Stimulated activated CD4-positive, alpha-beta T cell treated with anti-CD3 and anti-CD28 coated beads, TNF-alpha, amount 100 ng/mL, for 48 hours (primary cell): ENCODE measurements at places on chromosomes 5 and 9.

GRCh38 chr5:42483472-42484154, 60.4 kb downstream of the GHR start:
- no peak for DNase-seq

- no peak for DNase-seq
Measured at GRCh38 chr5:55851675-55851979, 470 bp downstream of the IL31RA start.

GRCh38 chr9:128550226-128550625, 2.2 kb upstream of the SPTAN1 start:
- DNase-seq = peak; percentile 47

DNA sequence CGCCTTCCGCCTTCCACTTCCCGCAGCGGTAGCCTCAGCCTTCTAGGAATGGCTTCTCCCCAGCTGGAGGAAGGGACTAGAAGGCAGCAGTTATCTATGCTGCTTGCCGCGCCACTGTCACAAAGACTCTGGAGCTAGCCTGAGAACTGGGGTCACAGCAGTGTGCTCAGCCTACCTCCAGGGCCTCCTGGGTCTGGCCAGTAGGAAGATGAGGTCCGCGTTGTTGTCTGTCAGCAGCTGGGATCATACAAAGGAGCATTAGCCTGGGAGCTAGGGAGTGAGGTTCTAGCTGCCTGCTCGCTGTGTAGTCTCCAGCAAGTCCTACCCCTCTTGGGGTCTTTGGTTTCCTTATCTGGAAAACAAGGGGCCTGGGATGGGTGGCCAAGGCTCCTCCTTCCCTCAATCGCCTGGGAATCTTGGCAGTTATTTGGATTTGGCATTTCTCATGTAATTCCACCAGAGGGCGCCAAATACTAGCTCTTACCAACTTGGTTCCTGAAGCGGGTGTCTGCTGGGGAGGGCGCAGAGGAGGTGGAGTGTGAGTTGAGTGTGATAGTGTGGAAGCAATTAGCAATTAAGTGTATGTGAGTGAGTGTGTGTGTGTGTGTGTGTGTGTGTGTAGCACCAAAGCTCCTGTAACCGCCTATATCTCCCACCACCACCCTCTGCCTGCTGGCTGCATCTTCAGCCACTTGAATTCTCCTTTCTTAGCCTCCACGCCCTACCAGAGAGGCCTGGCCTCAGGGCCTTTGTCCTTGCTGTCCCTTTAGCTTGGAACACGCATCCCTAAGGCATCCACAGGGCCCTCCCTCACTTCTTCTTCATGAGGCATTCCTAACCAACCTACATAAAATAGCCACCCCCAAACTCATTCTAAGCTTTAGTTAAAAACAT, 97.1 kb downstream of the ENTREP1 start:
- DNase-seq = peak; percentile 31

GRCh38 chr9:115079156-115079555, 38.8 kb downstream of the TNC start:
- DNase-seq = no peak

GRCh38 chr5:194603-195209, 3.4 kb downstream of the LRRC14B start:
- no peak for DNase-seq

- no peak for DNase-seq
Measured at GRCh38 chr9:35689542-35690293, at the start of gene TPM2. Gene TPM2, minus strand, starts transcription at chr9:35689925. Its CDS starts 108 bp downstream, at chr9:35689817.

DNA sequence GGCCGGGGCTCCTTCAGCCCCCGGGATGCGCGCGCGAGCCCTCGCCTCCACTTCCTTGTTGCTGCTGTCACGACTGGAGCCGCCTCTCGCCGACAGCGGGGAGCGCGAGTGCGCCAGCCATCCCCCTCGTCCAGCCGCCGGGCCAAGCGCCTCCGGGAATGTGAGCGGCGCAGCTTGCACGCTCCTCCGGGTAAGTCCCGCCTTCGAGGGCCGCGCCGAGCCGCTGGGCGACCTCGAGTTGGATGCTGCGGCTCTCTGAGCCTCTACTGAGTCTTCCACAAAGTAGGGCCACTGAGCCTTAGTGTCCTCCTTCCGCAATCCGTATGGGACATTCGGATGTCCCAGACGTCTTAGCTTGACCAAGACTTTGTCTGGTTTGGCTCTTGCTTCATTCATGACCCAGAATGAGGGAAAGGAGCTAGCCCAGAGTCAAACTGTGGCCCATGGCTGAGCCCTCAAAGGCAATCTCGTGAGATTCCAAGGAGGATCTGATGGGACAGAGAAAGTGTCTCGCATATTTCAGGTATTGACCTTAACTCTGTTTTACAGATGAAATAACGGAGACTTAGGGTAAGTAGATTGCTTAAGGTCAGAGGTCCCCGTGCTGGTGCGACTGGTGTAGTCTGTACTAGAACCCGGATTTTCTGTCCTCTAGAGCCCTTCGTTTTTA, 586 bp downstream of the HMGXB3 start:
- DNase-seq = peak; percentile 40

DNA sequence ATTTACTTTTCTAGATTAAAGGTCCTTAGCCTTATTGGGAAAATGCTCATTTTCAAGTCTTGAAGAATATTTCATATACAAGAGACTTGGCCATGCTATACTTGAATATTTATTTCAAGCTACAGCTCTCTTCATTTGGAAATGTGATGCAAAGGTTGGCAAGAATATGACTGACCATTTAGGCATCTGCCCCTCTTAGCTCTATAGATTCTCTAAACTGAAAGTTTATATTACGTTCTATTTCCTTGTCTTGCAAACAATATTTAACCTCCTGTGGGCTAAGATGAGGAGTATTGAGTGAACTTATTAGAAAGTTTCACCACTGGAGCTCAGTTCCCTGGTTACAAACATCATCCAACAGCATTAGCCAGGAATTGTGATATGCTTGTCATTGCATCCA, 593.1 kb downstream of the MAT2B start:
- no peak for DNase-seq

GRCh38 chr5:176388003-176388443, 375 bp downstream of the NOP16 start:
- DNase-seq = no peak

GRCh38 chr5:164741376-164741775, 1236.0 kb downstream of the MAT2B start:
- no peak for DNase-seq

GRCh38 chr9:134888603-134889190, 8.1 kb downstream of the FCN2 start:
- no peak for DNase-seq

GRCh38 chr9:96187151-96187555, 114.8 kb downstream of the HSD17B3 start:
- DNase-seq = no peak

DNA sequence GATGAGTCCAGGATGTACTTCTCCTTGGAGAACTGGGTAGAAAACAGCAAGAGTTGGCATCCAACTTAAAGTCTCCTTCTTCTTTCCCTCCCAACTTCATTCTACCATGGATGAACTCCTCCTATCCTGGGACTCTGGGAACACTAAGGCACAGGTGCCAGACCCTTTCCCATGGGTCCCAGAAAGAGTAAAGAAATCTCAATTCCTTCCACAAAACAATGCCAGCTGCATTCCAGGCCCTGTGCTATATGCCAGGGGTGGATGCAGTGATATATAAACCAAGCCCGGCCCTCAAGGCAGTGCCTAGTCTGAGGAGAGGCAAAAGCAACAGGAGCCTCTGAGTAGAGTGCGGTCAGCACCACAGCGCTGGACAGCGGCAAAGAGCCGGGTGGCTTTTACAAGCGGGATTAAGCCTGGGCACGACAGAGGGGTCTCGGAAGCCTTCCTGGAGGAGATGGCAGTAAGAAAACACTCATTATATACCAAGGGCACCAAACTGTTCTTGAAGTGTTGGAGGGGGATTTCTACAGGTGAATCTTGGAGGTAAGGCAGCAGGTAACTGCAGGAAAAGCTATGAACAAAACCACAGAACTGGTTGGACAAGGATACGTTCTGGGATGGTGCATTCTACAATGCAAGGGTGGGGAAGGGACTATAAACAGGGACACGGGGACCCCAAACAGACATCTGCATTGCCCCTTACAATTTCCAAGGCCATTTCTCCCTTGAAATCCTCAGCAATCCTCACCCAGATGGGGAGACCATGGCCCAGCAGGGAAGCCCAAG, 16.4 kb upstream of the TOR2A start:
- DNase-seq = no peak

DNA sequence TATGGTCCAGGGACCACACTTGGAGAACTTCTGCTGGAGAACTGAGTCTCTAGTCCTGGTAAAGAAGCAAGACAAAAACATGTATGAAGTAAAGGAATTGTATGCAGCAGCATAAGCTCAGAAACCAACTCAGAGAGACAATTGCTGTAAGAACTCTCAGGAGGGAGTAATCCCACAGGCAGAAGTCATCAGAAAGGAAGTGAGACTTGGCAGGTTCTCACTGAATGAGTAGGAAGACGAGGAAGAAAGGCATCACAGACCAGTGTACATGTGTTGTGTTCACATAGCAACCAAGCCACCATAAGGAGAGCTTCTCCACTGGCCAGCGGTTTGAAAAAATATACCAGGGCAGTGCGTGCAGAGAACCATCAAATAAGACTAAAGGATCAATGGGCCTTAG, 57.9 kb upstream of the FST start:
- no peak for DNase-seq

GRCh38 chr9:28232686-28233085, 659.4 kb upstream of the C9orf72 start:
- DNase-seq = no peak

DNA sequence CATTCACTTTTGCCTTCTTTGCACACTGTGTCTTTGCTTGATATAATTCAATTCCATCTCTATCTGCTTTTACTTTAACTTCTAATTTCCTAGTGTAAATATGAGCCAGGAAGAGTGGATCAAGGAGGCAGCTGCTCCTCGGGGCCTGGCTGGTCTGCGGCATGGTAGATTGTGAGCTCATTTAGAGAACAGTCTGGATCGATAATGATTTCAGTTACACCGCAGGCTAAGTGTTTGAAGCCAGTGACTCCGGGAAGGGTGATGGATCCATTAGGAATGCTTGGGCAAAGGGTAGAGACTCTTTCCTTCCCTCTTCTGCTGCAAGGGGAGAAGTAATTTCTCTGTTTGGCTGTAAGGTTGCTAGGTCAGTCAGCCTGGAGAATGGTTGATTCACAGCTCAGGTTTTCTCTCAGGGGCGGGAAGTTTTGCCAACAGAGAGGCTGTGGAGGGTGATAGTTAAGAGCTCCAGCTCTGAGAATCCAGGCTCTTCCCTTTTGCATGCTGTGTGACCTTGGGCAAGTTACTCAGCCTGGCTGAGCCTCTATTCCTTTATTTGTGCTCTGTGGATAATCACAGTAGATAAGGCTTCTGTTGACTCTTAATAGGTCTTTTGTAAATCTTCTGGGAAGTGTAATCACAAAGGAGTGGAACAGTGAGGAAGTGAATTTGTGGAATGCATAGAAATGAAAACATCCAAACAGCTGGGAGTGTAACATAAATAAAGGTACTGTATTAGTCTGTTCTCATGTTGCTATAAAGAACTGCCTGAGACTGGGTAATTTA, 99.1 kb downstream of the PTTG1 start:
- no peak for DNase-seq

- DNase-seq = no peak
Measured at GRCh38 chr9:120299785-120300184, 280.2 kb downstream of the CDK5RAP2 start.

GRCh38 chr5:172175263-172175719, 12.7 kb downstream of the STK10 start:
- DNase-seq = peak; percentile 88

- DNase-seq = no peak
Measured at GRCh38 chr9:36214571-36214970, 23.9 kb downstream of the CLTA start.

DNA sequence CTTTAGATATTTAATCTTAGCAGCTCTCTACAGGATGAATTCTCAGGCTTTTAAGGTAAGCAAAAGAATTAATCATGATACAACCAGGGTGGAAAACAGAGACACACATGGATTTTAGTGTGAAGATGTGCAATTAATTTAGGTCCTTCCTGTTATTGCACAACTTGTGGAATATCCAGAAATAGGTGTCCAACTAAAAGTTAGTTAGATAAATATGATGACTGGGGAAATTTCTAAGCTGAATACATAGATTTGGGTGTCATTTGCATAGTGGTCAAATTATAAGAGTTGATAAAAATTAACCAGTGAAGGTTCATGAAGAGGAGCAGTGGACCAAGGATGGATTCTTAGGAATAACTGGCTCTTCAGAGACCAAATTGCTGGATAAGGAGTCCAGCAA, 266.1 kb downstream of the PRR16 start:
- DNase-seq = no peak

DNA sequence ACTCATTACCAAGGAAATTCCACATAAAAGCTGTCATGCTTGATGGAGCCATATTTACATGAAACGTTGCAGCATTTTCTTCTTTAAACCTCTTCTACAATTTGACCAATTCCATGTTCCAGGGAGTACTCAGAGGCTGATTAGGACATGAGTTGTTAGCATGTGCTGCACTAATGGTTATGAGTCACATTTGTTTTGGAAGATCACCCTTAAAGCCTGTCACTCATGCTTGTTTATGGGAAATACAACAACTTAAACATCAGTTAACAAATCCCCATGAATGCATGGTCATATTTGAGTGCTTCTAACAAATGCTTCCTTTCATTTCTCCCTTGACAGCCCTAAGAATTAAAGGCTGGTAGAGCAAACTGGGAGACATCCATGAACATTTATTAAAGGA, 156.1 kb downstream of the GHR start:
- DNase-seq = no peak

DNA sequence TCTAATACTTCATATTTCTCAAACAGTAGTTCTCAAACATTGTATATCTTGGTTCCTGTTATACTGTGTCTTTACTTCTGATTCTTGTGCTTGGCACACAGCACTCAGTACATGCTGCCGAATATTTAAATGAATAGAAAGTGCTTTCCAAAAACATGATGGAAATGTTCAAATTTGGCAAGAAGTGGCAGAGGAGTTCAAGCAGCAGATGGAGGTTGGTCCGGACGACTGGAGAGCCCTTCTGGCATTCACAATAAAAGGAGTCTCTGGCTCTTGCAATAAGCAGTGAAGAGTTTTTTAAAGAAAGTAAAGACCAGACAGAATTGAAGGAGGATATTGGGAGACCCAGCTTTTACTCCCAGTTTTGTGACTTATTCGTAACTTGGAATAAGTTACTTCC, 36.3 kb downstream of the TSTD2 start:
- DNase-seq = no peak

GRCh38 chr5:171483551-171484135, 64.2 kb downstream of the FGF18 start:
- DNase-seq = no peak

- no peak for DNase-seq
Measured at GRCh38 chr9:110844121-110844520, 175.5 kb downstream of the MUSK start.
